HFF-Myc (cell line): ENCODE measurements at places on chromosomes 5 and 9.

DNA sequence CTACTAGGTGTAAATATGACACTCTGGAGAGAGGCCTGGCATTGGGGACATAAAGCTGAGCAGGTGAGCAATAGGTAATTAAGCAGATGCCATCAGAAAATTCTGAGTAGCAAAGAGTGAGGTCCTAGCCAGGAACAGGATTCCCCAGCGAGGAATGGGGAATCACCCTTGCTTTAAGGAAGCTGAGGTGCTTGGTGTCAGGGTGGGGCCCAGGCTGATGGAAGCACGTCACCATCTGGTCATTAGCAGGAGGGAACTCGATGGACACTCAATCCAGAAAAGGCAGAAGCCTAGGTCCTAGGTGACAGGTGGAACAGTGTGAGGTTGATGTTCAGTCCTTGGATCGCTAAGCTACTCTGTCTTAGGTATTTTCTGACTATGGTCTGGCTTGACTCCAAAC is 562.7 kb upstream of the DAP start:
- no peak for DNase-seq

GRCh38 chr5:172846249-172846648 is 12.2 kb downstream of the ERGIC1 start:
- DNase-seq: no peak

DNA sequence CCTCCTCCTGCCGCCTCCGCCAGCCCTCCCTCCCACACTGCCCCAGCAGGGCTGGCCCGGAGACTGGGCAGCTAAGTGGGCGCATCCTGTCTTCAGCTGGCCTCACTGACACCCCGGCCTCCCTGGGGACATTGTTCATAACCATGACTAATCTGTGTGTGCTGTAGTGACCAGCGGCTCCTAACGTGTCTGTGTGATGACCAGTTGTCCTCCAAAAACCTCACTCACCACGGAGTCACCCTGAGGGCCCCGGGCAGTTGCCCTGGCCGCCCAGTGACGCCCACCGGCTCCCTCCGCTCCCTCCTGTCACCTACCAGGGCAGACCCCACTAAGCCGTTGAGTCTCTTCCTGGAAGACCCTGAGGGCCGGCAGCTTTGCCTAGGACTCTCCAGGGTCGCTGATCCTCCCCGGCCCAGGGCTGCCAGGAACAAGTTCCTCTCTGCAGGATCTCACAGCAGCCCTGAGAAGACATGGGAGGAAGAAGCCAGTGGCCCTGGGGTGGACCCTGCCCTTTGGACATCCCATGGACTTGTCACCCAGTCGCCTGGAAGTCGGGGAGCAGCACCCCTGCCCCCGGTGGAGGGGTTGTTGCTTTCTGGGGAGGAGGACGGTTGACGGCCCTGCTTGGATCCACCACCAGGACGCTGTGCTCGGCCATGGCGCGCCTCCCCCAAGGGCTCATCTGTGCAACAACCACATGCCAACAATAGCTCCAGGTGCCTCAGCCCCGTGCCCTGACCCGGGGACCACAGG is 110.2 kb upstream of the LMX1B start:
- DNase-seq: no peak

GRCh38 chr5:140113180-140113698 is 670 bp upstream of the PURA start:
- no peak for DNase-seq

GRCh38 chr5:155430192-155430591 is 416.6 kb downstream of the KIF4B start:
- DNase-seq: no peak

- DNase-seq: no peak
Observed at GRCh38 chr9:122332083-122332482, 38.7 kb upstream of the PTGS1 start.

- DNase-seq: no peak
Observed at GRCh38 chr9:71131145-71131544, 9.7 kb upstream of the TRPM3 start.

- no peak for DNase-seq
Observed at GRCh38 chr5:36722900-36723299, 116.5 kb downstream of the SLC1A3 start.

- DNase-seq: no peak
Observed at GRCh38 chr5:174195517-174195916, 150.0 kb downstream of the NSG2 start.

DNA sequence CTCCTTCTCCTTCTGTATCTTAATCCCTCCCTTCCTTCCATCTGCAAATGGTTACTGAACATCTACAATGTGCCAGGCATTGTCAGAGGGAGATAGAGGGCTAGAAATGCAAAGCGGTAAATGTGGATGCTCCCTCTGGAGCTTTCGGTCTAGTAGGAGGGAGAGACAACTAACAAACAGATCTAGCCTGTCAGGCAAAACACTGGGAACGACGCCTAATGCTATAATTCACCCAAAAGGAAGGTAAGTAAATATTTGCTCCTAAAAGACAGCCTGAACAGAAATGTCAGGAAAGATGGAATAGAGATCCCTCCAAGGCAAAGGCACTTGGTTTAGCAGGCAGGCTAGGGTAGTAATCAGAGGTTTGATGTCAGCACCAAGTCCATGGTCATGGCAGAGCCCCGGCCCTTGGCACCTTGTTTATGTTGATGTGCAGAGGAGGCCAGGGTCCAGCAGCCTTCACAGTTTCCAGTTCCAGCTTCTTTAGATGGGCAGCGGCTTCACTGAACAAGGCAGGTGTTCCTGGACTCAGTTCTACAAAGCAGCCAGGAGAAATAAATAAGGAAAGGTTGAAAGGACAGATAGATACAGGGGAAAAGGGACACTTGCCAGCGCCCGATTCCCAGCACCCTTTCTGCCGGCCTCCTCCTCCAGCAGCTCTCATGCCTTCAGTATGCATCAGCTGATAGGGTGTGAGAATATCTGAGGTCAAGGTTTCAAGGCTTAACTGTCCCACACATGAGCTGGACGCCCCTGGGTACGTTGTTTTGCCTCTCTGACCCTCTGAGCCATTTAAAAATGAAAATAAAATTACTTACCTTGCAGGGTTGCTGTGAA is 46.5 kb upstream of the FRRS1L start:
- no peak for DNase-seq

- no peak for DNase-seq
Observed at GRCh38 chr5:610744-611730, 1.1 kb upstream of the CEP72 start.

DNA sequence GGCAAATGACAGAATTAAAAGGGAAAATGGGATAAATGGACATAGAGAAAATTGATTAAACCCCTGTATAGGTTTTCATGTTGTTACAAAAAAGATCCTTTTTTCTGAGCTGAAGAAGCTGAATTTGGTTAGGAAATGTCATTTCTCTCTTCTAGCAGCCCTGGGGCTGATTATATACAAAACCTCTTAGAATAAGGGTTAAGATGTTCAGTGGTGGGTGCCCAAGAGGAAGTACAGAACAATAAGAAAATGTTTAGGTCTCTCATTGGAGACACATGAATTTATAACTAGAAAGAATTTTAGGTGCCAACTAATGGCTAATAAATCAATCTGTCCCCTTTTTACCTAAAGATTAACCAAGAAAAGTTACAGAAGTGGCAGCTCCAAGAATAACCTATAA is 14.2 kb downstream of the ABHD17B start:
- no peak for DNase-seq

DNA sequence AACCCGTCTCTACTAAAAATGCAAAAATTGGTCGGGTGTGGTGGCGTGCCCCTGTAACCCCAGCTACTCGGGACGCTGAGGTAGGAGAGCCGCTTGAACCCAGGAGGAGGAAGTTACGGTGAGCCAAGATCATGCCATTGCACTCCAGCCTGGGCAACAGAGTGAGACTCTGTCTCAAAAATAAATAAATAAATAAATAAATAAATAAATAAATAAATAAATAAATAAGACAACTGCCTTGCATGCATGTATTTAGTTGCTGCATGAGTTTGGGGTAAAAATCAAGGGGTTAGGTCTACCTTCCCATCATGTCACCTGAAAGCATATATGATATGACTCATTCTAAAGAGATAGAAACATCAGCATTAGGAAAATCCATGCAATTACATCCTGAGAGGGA is 254.0 kb downstream of the ADAMTSL1 start:
- DNase-seq: no peak

DNA sequence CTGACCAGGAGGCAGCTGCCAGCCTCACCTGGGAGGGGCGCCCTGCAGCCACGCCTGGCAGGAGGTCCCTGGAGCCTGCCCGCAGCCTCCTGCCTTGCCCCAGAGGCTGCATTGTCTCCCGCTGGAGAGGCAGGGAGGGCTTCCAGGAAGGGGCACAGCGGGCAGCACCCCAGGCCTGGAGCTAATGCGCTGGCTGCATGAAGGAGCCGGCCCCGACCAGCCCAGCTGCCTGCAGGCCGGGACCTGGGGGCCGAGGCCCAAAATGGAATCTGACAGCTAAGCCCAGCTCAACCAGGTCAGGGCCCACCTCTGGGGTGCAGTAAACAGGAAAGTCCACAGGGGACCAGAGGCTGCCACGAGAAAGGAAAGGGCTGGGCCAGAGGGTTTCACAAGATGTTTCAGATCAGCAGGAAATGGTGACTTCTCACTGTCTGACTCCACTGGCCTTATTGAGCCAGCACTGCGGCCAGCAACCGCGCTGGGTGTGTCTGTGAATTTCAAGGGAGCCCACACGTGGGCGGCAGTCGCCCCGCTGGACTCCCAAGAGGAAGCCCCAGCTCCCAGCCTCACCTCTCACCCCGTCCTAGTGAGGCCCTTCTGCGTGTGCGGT is 18.6 kb upstream of the NOTCH1 start:
- DNase-seq: no peak

DNA sequence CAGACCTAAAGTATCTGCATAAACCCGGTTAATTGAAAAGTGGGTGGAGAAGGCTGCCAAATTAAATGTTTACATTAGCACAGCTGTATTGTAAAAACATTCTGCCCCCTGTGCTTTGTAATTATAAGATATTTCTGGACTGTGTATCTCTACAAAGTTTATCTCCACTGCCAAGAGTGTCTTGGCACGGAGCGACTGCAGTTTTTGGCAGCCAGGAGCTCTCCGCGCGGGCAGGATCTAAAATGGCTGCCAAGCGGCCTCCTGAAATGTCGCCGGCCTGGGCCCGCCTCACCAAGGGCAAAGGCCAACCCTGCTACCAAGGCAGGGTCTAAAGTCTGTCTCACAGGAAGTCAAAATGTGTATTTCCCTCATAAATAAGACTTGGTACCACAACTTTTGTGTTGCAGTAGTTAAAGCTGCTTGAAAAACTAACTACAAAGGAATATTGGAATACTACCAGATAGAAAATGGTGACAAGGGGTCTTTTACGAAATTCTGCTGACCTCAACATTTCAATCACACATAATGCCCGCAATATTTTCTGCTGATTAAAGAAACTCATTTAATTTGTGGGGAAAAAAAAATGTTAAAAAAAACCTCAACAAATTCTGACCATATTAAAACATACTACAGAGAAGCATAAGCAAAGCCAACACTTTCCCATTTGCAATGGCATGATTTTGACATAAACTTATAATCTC is 110.4 kb downstream of the NFIB start:
- DNase-seq: no peak

DNA sequence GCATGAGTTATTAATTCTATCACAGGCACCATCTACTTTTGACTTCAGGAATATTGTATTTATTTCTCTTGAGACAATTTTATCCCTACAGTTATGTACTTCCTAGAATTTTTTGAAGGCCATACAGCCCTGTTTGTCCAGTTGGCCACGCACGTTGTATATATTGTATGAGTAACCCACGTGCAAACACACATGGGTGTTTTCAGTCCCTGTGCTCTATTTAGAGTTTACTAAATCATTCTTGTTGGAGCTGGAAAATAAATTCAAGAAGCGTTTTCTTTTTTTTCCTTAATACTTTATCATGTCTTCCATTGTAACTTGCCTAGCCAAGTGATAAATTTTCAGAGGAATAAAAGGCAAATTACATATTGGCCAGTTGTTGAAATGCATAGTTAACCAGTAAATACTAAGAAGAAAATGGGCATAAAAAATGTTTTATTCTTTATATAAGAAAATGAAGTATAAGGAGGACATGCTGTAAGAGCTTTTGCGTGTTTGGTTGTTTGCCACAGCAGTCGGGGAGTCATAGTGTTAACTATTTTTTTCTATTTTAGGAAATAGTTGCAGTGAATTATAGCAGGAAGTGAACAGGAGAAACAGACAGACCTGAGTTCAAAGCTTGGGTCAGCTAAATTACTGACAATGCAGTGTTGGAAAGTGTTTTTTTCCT is 86.4 kb upstream of the MINAR2 start:
- no peak for DNase-seq

DNA sequence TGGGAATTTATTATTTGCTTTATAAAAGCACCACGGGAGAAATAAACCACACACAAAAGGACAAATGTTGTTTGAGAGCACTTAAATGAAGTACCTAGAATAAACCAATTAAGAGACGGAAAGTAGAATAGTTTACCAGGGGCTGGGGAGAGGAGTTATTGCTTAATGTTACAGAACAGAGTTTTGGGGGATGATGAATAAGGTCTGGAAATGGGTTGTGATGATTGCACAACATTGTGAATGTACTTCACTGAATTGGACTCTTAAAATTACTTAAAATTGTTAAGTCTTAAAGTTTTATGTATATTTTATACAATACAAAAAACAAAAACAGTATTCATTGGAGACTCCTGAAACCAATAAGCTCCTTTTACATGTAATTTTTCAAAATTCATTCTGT is 1.5 kb downstream of the ZBTB43 start:
- DNase-seq: no peak

DNA sequence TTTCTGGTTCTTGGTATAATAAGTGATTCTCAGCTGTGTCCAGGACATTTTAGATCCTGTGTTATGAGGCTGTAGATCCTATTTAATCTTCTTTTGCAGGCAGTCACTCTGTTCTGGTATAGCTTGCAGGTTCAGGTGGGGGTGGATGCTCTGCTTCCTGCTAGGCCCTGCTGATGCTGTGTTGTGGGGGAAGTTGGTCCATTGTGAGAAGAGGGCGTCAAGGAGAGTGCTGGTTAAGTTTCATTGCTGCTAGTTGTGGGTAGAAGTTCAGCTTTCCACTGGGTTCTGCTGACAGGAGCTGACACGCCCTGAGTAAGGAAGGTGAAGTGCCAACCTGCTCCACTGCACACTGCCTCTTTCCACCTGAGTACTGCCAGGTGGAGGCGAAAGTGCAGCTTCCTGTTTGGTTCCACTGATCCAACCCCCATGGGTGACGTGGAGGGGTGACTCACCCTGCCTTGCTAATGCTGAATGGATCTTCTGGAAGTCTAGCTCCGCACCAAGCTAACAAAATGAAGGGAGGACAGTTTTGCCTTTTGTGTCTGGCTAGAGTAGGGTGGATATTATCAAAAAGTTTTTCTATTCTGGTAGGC is 16.3 kb downstream of the NMRK1 start:
- no peak for DNase-seq

GRCh38 chr5:55450050-55450765 is 84.6 kb downstream of the PLPP1 start:
- no peak for DNase-seq

DNA sequence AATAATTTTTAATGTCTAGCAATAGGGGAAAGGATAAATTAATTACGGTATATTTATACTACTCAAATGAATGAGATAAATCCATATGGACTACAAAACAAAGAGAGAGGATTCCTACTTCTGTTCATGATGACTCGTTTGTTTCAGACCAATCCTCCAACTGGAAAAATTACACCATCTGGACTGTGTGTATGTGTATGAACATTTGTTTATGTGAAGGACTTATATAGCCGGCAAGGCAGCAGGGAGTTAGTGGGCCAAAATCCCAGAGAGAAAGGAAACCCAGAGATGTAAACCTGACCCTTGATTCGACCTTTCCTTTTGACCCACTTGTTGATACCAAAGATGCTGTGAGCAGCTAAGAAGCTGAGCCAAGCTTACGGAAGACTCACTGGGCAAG is 20.1 kb downstream of the PDE6A start:
- DNase-seq: peak; percentile 61

- DNase-seq: no peak
Observed at GRCh38 chr5:43192558-43193180, 644 bp downstream of the NIM1K start.
